ENCODE measurements at places on chromosomes 1 and 21.

DNA sequence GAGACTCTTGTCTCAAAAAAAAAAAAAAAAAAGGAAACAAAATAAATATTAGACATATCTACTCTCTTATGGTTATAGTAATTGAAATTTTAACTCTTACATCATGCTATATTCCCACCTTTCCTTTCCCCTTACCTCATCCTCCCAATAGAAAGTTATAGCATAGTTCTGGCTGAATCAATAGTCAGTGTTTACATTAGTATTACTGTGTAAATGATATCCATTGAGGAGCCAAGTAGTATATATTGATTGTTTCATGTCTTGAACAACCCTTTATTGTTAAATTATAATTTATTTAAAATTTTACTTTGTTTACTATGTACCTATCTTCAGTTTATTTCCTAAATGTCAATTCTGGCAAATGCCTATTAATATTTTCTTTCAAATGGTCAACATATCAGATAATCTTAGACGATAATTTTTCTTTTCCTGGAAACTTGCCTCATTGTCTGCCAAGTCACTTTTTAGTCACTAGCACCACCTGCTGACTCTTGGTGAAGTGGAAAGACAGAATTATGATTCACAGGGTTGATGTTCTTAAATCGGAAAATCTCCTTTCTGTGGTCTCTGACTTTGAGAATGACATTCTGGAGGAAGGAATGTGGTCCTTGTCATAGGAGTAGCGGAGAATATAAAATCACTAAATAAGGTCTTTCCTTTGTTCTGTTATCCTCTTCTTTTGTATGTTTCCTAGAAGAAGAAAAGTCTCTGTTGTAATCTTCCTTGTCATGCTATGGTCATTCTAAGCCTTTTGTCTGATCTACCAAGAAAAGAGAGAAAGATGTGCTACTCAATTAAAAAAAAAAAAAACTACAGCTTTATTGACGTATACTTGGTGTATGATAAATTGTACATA is 8.6 kb downstream of the HJV start:
- no peak for DNase-seq

GRCh38 chr1:162757476-162757875 is 33.0 kb upstream of the HSD17B7 start:
- no peak for DNase-seq

DNA sequence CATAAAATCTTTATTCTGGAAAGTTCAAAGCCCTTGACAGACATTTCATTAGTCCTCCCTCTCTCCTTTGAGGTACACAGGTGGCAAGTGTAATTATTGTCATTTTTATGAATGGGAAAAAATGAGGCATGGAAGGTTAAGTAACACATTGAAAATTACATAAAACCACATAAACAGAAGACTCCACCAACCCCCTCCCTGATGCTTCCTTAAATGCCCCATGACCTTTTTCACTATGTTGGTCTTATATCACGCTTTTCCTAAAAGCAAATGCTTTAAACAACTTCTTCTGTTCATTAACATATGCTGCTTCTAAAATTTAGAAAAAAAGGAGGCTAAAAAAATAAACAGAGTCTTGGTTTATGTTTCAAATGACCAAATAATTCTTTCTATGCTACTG is 648.4 kb downstream of the PTPRC start:
- no peak for DNase-seq

GRCh38 chr1:7256526-7256925 is 471.3 kb downstream of the CAMTA1 start:
- no peak for DNase-seq
